Posterior cingulate gyrus (tissue), 11 donors: ENCODE measurements at places on chromosomes 6 and 20.

DNA sequence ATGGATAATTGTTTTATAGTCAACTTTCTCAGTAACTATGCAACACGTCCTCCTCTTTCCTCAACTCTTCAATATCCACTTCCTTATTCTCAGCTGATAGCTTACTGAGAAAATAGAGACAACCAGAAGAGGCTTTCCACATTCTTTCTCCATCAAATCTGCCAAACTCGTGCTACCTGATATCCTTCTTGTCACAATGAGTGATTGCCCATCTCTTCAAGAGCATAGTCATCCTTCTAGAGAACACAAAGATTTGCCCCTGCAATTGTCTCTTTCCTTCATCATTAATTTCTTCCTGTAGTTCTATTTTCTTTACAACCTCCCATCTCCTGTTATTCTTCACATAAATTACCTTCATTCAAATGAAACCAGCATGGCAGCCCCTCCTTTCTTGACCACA, 75.9 kb upstream of the RGS17 start:
- DNase-seq, result no peak

GRCh38 chr20:44516491-44516890, 5.4 kb downstream of the SERINC3 start:
- no peak for DNase-seq

- no peak for DNase-seq
Measured at GRCh38 chr20:58847463-58847862, 3.2 kb downstream of the GNAS-AS1 start.

- DNase-seq, result no peak
Measured at GRCh38 chr20:49326026-49326425, 48.2 kb upstream of the ZNFX1 start.

- DNase-seq, result no peak
Measured at GRCh38 chr6:5250911-5251310, 9.8 kb downstream of the LYRM4 start.

GRCh38 chr6:35544769-35545361, 32.2 kb upstream of the TULP1 start:
- no peak for DNase-seq

DNA sequence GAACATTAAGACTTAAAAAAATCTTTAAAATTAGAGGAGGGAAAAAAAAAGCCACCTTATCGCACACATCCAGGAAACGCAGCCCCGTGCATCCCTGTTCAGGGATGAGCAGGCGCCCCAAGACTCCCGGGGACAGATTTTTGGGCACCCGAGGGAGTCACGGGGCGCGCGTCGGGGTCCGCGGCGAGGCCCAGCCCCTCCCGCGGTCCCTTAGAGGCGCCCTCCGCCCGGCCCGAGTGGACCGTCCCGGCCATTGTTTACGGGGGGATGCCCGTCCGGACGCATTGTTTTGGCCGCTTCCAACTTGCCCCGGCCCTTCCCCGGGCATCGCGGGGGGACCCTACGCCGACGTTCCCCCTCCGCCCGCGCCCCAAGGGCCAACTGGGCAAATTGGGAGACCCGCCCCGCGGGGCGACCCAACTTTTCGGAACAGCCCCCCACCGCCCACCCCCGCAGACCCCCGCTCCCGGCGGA, 610 bp downstream of the ZNF217 start:
- no peak for DNase-seq

DNA sequence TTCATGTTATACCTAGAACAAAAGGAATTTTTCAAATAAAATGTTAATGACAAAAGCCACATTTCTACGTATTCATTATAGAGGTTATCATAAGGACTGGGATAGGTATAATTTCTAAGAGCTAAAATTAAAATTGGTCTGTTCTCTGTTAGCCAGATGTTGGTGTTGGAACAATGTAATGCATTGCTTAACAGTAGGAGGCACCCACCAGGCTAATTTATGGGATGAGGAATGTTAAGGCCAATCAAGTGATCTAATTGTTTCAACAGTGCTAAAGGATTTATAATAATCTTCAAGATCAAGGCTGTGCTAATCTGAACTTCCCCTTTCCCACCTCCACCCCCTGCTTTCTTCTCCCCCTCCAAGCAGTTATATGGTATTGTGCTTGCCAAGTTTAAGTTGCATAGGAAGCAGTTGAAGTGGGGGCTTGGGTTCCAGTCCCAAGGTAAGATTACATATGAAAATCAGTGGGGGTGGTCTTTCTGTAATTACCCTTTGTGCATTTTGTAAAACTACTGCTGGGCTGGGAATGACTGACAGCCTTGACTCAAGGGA, 89.2 kb upstream of the BACH2 start:
- DNase-seq, result no peak

GRCh38 chr6:105453968-105454367, 51.1 kb upstream of the PREP start:
- no peak for DNase-seq

GRCh38 chr6:2622671-2623070, 128.1 kb downstream of the MYLK4 start:
- DNase-seq, result no peak

GRCh38 chr20:17859616-17860232, 108.9 kb downstream of the SNX5 start:
- no peak for DNase-seq

DNA sequence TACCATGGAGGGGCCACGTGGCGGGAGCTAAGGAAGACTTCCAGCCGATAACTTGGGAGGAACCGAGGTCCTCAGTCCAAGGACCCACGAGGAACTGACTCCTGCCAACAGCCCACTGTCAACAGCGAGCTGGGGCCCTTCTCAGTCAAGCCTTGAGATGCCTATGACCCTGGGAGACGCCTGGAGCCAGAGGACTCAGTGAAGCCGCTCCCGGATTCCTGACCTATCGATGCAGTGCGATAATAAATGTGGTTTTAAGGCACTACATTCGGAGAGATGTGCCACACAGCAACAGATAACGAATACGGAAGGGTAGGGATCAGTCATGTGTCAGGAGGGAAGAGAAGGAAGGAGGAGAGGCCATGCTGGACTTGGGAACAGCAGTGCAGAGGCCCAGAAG, 208.5 kb downstream of the NFATC2 start:
- no peak for DNase-seq

- DNase-seq, result no peak
Measured at GRCh38 chr6:1912731-1913130, 303.0 kb downstream of the FOXC1 start.

DNA sequence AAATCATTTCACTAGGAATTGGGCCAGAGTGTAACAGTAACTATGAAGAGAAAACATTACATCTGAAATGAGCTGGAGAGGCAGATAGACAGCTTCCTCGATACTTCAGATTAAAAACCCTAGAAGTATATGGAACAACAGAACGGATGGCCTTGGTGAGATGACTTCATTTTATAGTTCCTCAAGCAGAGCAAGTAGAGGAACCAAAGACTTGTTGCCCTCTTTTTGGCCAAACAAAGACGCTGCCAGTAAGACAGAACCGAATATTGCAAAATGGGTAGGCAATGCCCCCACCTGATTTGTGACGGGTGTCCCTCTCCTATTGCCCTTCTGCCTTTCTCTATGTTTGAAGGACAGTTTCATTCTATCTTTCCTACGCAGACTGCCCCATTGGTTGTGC, 53.5 kb downstream of the AGPAT4 start:
- DNase-seq, result no peak

- peak; percentile 8 for DNase-seq
Measured at GRCh38 chr20:62733891-62734290, 25.3 kb downstream of the NTSR1 start.

GRCh38 chr20:37381621-37382471, 35.9 kb downstream of the SRC start:
- DNase-seq, result no peak

DNA sequence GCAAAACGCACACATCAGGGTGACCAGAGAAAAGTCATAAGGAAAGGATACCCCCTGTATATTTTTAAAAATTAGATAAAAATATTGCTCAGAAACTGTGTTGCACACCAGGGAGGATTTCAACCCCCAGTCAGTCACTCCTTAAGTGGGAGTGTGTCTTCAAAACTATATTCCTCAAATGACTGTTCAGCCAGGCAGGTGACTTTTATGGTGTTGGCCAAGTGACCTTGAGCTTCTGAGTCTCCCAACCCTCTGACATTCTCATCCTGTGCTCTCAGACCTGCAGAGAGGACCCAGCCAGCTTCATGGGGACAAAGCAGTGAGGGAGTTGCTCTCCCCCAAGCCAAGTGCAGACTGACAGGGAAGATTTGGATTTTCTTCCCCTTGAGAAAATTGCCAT, 311.9 kb upstream of the JARID2 start:
- DNase-seq, result no peak
